Hematopoietic multipotent progenitor cell (in vitro differentiated cells): ENCODE measurements at places on chromosomes 13 and 19. TPM values are rescaled to one million over a fixed set of nuclear protein-coding genes. Genes with fewer than 3 reads are reported as not detected.

The ZNF729 gene
- total RNA-seq, result not detected

GRCh38 chr19:38971672-38972071 lies 3.9 kb downstream of the FBXO17 start:
- no peak for DNase-seq

DNA sequence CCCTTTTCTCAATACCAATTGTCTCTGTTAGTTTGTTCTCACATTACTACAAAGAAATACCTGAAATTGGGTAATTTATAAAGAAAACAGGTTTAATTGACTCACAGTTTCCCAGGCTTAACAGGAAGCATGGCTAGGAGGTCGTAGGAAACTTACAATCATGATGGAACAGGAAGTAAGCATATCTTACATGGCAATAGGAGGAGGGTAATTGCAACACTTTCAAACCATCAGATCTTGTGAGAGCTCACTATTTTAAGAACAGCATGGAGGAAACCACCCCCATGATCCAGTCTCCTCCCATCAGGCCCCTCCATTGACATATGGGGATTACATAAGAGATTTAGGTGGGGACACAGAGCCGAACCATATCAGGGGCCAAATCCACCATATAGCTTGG lies 1210.1 kb upstream of the SPRY2 start:
- no peak for DNase-seq

GRCh38 chr13:58119351-58119750 lies 487.8 kb downstream of the PCDH17 start:
- DNase-seq, result no peak

The AP1M2 gene
- 0.27 TPM for total RNA-seq

The PSG1 gene
- not detected for total RNA-seq

DNA sequence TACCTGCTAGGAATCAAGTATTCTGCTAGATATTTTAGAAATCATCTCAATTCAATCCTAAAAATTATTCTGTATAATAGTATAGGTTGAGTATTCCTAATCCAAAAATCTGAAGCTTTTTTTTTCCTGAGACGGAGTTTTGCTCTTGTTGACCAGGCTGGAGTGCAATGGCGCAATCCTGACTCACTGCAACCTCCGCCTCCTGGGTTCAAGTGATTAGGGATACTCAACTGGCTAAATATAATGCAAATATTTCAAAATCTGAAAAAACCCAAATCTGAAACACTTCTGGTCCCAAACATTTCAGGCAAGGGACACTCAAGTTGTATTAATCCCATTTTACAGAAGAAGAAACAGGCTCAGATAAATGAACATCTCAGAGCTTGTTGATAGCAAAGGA lies 17.2 kb upstream of the USPL1 start:
- no peak for DNase-seq

- DNase-seq, result no peak
Measured at GRCh38 chr13:37364007-37364406, 234.6 kb downstream of the POSTN start.

The EBI3 gene
- 0.27 TPM for total RNA-seq

The FPR1 gene
- total RNA-seq, result 7.3 TPM

DNA sequence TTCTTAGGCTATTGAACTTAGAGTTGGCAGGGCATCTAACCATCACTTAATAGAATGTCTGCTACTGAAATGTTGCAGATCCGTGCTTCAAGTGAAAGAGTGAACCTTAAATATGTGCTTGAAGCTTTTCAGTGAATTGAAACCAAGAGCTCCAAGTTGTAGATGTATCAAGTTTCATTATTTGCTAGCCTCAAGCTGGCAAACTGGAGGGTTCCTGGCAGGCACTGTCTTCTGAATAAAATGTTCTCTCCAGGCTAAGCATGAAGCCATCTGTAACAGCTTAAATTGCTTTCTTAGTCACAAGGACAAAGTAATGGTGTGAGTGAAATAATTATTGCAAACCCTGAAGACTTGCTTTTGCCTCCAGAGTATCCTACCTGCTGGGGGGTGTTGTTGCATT lies 415.0 kb upstream of the SPRY2 start:
- no peak for DNase-seq

- DNase-seq, result peak; percentile 62
Measured at GRCh38 chr19:54448040-54448773, 792 bp upstream of the LENG8 start.

GRCh38 chr13:105655046-105655445 lies 880.4 kb downstream of the EFNB2 start:
- DNase-seq, result no peak

GRCh38 chr19:7550987-7551761 lies 15.7 kb downstream of the PNPLA6 start:
- DNase-seq, result no peak

DNA sequence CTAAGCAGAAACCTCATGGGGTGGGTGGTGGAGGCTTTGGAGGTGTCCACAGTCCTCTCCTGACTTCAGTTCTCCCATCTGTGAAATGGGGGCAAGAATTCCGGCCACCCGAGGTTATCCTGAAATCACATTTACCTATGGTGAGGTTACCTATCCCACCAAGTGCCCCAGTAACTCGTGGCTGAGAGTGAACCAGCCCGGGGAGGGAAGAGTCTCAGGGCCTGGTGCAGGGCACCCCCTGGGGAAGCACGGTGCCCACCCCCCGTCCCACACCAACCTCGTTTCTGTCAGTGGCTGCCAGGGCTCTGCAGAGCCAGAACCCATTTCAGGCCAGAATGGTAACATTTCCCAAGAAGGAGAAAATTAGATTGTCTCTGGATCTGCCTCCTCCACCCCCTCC lies 83.7 kb upstream of the VSTM2B start:
- no peak for DNase-seq

The CPAMD8 gene
- 0.81 TPM for total RNA-seq

The DMKN gene
- total RNA-seq, result 1.6 TPM

The SMIM44 gene
- not detected for total RNA-seq

The CLEC4M gene
- total RNA-seq, result under 0.01 TPM

DNA sequence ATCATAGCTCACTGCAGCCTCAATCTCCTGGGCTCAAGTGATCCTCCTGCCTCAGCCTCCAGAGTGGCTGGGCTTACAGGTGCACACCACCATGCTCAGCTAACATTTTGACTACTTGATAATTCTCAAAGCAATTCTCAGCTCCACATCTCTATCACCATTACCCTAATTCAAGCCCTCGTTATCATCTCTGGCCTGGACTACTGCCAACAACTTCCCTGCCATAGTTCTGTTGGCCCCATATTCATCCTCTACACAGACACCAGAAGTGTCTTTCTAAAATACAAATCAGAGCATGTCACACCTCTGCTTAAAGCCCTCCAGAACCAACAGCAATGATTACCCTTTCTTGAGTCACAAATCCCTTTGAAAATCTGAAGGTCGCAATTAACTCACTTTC lies 7.9 kb downstream of the FLT3 start:
- no peak for DNase-seq

The KLK15 gene
- not detected for total RNA-seq

- no peak for DNase-seq
Measured at GRCh38 chr13:19645000-19645399, 11.5 kb downstream of the MPHOSPH8 start.

DNA sequence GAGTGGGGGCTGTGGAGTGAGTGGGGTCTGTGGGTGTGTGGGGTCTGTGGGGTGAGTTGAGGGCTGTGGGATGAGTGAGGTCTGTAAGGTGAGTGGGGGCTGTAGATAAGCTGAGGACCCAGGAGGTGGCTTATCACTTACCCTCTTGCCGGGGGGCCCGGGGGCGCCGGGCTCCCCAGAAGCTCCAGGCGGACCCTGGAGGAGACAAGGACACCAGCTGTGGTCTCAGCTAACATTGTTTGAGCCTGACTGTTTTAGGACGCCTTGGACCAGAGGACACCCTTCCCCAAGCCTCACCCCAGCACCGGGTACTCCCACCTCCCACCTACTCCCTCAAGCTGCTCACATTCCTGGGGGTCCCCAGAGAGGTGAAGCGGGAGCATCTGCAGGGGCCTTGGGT lies 34.2 kb upstream of the OLFM2 start:
- DNase-seq, result no peak

- DNase-seq, result no peak
Measured at GRCh38 chr13:32147193-32147592, 115.6 kb downstream of the FRY start.

- DNase-seq, result no peak
Measured at GRCh38 chr13:23777575-23777870, 111.7 kb downstream of the MIPEP start.

- DNase-seq, result no peak
Measured at GRCh38 chr13:31172535-31172934, 10.8 kb upstream of the HSPH1 start.

The COX6B2 gene
- 0.27 TPM for total RNA-seq

The PABPC3 gene
- total RNA-seq, result 0.54 TPM

- DNase-seq, result no peak
Measured at GRCh38 chr13:75417656-75418055, 64.3 kb downstream of the TBC1D4 start.

DNA sequence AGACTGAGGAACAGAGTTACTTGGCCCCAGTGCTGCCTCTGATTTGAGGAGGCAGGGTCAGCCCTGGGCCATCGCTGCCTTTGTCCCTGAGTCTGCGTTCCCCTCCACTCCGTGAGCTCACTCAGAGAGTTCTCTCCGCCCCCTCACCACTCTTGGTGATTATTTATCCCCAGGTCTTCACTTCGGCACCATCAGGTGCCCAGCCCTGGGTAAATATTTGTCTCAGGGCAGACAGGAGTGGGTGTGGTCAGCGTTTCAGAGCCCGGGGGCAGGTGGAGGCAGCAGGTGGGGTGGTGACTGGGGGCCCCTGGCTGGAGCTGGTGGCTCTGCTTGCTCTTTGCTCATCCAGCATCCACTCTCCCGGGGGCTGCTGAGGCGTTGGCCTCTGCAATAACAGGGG lies 20.6 kb downstream of the PPP1R37 start:
- DNase-seq, result no peak

DNA sequence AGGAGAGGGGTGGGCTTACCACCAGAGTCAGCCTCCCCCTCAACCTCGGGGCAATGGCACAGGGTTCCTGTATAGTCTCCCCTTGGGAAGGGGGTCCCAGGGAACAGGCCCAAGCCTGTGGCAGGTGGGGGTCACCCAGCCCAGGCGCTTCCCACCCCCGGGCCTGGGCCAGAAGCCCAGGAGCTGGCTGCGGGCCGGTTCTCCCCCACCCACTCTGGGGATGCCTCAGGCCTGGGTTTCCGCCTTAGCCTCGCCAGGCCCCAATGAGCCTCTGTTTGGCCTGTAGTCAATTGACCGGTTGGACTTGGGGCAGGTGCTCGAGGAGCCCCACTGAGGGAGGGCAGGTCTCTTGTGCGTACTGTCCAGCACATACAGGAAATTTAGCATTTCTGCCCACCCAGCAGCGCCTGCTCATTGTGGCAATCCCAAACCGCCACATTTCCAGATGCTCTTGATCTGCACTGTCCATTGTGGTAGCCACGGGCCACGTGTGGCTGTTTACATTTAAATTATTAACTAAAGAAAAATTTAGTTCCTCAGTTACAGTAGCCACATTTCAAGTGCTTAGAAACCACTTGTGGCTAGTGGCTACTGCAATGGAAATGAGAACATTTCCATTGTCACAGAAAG lies 9.9 kb downstream of the LYL1 start:
- no peak for DNase-seq

The DPF1 gene
- total RNA-seq, result 6.5 TPM

DNA sequence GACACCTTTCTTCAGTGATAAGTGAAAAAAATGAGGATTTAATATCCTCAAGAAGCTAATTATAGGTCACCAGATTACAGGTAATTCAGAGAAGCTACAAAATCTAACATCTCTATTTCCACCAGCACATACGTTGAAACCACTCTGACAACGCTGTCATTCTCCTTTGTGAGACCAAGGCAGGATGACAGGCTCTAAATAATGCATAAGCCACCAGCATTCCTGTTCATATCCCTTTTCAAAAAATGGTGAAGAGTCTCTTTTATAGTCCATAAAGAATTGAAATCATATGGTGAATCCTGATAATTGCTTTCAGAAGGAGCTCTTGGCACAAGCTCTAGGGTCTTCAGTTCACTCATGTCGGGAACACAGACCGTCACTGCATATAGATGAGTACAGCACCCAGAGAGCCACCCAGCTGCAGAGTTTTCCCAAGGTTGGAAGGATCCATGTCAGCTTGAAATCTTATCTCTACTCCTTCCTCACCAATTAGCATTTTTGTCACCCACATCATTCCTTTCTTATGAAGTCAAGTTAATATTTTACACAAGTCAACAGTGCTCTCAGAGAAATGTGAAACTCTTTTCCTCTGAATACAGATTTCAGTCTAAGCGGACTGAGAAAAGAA lies 431.4 kb downstream of the TBC1D4 start:
- no peak for DNase-seq

DNA sequence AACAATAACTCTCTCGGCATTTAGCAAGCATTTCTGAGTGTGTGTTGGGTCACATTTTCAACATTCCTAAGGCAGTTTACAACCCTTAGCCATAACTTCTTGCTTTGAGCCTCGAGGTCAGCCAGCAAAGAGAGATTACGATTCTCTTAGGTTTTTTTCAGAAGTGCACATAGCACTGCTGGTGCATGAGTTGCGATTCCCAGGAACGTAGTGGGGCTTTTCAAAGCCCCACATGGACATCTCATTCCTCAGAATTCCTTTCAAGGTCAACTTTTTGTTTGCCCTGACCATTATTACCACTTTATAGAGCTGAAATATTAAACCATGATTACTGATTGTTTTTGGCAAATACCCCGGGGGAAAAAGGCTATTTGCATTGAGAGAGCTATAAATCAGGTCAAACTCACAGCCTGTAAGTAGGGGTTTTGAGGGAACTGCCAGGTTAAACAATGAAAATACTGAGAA lies 705.3 kb downstream of the GPC5 start:
- no peak for DNase-seq

DNA sequence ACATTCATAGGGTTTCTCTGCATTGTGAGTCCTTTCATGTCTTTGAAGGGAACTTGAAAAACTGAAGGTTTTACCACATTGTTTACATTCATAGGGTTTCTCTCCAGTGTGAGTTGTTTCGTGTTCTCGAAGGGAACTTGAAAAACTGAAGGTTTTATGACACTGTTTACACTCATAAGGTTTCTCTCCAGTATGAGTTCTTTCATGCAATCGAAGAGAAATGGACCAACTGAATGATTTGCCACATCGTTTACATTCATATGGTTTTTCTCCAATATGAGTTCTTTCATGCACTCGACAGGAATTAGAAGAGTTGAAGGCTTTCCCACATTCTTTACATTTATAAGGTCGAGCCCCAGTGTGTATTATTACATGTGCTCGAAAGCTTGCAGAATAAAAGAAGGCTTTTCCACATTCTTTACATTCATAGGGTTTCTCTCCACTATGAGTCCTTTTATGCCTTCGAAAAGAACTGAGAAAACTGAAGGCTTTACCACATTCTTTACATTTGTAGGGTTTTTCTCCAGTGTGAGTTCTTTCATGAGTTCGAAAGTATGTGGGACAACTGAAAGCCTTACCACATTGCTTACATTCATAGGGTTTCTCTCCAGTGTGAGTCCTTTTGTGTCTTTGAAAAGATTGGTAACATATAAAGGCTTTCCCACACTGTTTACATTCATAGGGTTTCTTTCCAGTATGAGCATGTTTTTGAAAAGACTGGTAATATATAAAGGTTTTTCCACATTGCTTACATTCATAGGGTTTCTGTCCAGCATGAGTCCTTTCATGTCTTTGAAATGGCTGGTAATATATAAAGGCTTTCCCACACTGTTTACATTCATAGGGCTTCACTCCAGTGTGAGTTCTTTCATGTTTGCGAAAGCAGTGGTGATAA lies 20.7 kb downstream of the ZNF14 start:
- DNase-seq, result no peak

The BRSK1 gene
- total RNA-seq, result 3.5 TPM

The TMC4 gene
- total RNA-seq, result under 0.01 TPM
